ENCODE measurements at places on chromosomes 13 and 19. TPM values are rescaled to one million over a fixed set of nuclear protein-coding genes. Genes with fewer than 3 reads are reported as not detected.

CEACAM1 gene
- 1.6 TPM for total RNA-seq

ANGPTL4 gene
- not detected for total RNA-seq

IGFL1 gene
- 2.6 TPM for total RNA-seq

- H3K4me1 ChIP-seq: peaks cover 8% of the 10 kb centered on the region
- H3K4me3 ChIP-seq: no peak overlapping the region
- DNase-seq: no peak
- no peaks in the 10 kb centered on the region for H3K27me3 ChIP-seq
- H3K36me3 ChIP-seq: peaks cover 12% of the 10 kb centered on the region
Observed at GRCh38 chr13:91360246-91360751, 12.8 kb downstream of the MIR17HG start.

- H3K4me1 ChIP-seq: no peaks in the 10 kb centered on the region
- no peaks in the 10 kb centered on the region for H3K36me3 ChIP-seq
- no peak overlapping the region for H3K27ac ChIP-seq
- no peak overlapping the region for H3K4me3 ChIP-seq
- H3K27me3 ChIP-seq: peaks cover 53% of the 10 kb centered on the region
Observed at GRCh38 chr13:28411831-28412353, 83.0 kb downstream of the FLT1 start.

- H3K27me3 ChIP-seq: no peaks in the 10 kb centered on the region
- no peak for DNase-seq
- no peak overlapping the region for H3K27ac ChIP-seq
- peaks cover 46% of the 10 kb centered on the region for H3K4me1 ChIP-seq
- H3K36me3 ChIP-seq: no peaks in the 10 kb centered on the region
- H3K4me3 ChIP-seq: no peak overlapping the region
Observed at GRCh38 chr13:35716729-35717128, 240.2 kb upstream of the MAB21L1 start.

GRCh38 chr19:39847525-39847924 lies 1.3 kb upstream of the FBL start:
- no peak overlapping the region for H3K4me3 ChIP-seq
- H3K36me3 ChIP-seq: no peaks in the 10 kb centered on the region
- H3K27ac ChIP-seq: no peak overlapping the region
- no peaks in the 10 kb centered on the region for H3K27me3 ChIP-seq
- peaks cover 23% of the 10 kb centered on the region for H3K4me1 ChIP-seq
- no peak for DNase-seq

DNA sequence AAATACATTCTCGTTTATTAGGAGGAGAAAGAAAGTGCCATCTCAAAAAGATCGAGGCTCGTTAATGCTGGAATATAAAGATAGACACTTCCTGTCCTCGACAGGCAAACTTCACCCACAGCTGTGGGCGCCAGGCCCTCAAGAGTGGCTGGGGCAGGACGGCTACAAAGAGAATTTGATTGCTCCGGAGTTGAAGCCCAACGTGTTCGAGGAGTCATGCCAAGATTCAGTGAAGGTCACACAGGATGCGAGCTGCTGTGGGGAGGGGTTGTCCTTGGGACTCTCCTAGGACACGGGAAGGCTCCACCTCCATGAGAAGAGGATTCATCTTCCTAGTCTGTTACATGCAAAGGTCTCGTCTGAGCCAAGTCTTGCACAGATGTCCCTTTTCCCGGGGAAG lies 16.3 kb upstream of the PTPRS start:
- H3K27ac ChIP-seq: no peak overlapping the region
- no peaks in the 10 kb centered on the region for H3K4me1 ChIP-seq
- H3K36me3 ChIP-seq: no peaks in the 10 kb centered on the region
